GM13976 (cell line): ENCODE measurements at places on chromosomes 4 and X.

DNA sequence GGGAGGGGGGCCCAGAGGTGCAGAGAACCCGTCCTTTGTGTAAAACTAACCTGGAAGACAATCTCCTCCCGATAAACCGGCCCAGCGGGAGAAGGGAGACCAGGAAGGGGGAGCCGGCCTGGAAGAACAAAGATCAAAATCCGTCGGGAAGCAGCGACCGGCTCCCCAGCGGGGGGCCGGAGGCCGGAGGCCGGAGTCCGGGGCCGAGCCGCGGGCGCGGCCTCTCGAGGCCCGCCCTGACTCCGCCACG lies 552 bp downstream of the ZDHHC9 start:
- no peak for DNase-seq

GRCh38 chrX:20231598-20231997 lies 35.1 kb downstream of the RPS6KA3 start:
- DNase-seq, result no peak

GRCh38 chr4:24643774-24644520 lies 59.6 kb upstream of the DHX15 start:
- no peak for DNase-seq

GRCh38 chr4:169485086-169485485 lies 127.3 kb downstream of the NEK1 start:
- DNase-seq, result no peak

GRCh38 chrX:44958480-44958879 lies 85.5 kb downstream of the KDM6A start:
- DNase-seq, result no peak

DNA sequence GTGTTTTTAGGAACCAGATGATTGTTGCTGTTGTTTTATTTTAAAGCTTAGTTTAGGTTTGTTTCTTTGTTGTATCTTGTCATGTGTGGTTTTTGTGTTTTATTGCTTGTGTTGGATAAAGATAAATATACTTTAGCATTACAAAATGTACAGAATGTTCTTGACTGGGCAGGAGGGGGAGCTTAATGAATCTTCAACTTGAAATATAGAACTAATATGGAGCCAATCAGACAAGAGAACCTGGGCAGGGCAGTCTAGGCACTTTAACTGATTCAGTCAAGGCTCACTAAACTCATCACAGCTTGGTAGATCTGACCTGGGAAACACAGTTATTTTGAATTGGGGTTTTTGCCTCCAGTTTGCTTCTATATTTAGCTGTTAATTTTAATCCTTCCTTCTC lies 304.2 kb downstream of the ARHGAP24 start:
- DNase-seq, result no peak

- peak; percentile 86 for DNase-seq
Measured at GRCh38 chr4:183722731-183723560, 63.9 kb downstream of the TRAPPC11 start.

DNA sequence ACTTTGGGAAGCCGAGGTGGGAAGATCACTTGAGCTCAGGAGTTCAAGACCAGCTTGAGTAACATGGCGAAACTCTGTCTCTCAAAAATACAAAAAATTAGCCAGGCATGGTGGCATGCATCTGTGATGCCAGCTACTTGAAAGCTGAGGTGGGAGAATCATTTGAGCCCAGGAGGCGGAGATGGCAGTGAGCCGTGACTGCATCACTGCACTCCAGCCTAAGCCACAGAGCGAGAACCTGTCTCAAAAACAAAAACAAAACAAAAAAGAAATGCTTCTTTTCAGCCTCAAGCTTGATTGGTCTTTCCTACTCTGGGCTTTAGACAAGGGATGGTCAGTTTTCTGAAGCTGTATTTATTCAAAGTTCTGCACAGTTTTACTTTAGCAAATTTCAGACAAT lies 15.8 kb upstream of the DHRSX start:
- no peak for DNase-seq

GRCh38 chrX:29066516-29066915 lies 479.3 kb downstream of the IL1RAPL1 start:
- DNase-seq, result no peak

DNA sequence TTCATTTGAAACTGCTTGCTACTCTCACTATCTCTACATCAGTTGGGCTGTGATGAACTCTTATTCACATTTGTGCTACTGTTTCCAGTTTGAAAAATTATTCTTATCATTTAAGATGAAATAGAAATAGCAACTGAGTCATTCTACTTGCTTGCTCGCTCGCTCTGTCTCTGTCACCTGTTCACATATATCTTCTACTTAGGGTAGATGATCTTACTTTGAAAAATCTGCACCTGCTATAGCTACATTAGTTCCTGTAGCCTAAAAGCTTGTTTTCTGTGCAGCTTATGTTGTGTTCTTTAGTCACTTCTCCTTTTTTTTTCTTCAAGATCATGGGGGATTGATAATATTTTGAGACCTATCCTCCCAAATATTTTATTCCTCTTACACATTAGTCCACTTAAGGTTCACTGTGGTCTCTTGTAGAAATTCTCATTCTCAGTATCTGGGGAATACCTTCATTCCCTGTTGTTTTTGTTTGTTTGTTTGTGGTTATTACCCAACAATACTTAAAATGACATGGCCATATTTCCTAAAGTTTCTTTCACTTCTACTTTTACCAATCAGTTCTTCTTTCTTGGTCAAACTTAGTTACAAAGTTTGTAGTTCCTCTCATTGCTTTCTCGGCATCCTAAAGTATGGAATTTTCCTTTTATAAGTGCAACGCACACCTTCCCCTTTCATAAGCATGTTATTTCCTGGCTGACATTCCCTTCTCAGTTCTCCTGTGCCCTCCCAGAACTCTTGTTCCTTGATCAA lies 36.5 kb downstream of the CLCN5 start:
- no peak for DNase-seq

- DNase-seq, result no peak
Measured at GRCh38 chr4:38894322-38894982, 26.8 kb downstream of the FAM114A1 start.

DNA sequence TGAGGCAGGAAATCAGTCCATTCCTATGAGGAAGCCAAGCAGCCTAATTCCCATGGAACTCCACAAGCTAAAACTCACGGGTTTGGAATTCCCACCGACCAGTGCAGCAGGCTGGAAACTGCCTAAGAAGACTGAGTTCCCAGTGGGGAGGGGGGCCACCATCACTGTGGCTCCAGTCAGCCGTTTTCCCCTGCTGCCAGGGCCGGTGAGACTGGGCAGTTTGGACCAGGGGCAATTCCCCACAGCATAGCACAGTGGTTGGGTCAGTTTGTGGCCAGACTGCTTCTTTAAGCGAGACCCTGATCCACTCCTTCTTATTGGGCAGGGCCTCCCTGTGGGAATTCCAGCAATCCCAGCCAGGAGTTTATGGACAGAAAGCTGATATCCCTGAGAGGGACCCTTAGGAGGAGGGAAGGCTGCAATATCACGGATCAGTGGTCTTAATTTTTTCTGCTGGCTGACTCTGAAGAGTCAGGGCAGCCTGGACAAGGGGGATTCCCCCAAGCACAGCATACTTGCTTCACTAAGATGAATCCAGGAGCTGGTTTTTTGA lies 20.7 kb downstream of the PAGE5 start:
- DNase-seq, result no peak

DNA sequence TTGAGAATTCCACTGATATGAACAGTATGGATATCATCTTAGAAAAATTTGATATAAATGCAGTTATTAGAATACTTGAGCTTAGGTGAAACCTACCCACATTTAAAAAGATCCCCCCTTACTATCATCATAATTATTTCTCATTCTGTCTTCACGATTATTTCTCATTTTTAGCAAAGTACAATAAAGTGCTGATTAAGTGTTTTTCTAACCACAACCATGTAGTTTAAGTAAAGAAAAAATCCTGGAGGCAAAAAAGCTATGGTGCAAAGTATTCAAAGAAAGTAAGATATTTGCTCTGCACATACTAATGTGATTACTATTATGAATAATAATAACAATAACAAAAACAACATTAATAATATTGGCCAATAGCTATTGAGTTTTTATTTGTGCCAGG lies 365.6 kb upstream of the PCDH7 start:
- DNase-seq, result no peak

DNA sequence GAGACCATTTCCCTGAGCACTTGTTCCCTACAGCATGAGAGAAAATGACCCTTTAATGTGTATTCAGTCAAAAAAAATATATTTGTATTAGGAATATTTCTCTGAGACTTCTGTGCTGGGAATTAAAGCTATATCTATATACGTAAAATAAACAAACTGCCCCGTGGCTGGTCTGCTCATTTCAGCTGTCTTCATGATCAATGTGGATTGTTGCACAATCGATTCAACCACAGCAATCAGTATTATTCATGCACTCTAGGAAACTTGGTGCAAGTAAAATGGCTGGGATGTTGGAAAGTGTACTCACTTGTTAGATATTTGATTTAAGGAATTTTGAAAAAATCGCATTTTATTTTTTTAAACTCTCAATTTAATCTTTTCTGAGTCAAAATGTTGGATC lies 307.9 kb upstream of the ZFP42 start:
- DNase-seq, result no peak

DNA sequence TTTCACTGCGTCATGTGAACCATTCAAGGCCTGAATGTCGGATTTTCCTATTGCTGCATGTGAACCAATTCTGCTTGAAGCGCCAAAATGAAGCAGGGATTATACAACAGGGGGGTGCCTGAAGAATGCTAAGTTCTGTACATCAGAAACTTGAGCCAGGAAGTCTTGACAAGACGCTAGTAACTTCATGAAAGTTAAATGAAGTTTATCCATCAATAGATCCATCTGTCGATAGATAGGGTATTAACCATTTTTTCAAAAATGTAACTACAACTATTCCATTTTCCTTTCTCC lies 590 bp upstream of the NAF1 start:
- no peak for DNase-seq

- no peak for DNase-seq
Measured at GRCh38 chr4:147855571-147856009, 123.7 kb downstream of the ARHGAP10 start.

DNA sequence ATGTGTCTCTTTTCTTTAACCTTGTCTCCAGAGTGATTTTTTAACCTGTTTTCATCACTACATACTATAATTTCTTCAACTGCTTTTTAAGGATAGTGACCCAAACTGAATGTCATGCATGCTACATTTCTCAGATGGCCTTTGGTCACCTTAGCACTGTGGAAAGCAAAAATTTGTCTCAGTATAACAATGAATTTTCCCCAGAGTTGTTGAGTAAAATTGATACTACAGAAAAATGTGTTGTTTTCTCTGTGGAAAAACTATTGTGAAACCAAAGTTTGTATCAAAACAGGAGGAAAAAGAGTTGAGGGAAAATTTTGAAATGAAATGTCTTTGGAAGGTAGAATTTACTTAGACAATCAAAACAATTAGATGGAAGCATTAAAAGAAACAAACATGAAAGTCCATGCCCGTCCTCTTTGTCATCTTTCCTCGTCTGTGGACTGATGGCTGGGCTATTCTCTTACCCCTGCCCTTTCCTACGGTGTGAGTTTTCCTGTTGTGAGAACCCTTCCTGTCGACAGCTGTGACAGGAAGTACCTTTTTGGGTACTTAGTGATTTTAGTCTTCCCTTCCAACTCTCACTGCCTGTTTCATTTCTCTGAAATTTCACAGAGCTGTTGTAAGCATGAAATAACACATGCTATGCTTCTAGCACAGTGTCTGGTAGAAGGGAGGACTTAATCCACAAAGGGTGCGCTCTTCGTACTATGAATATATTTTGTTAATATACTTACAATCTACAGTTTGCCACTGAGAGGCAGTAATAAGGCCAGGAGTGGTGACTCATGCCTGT lies 50.8 kb downstream of the LRP2BP start:
- peak; percentile 46 for DNase-seq

DNA sequence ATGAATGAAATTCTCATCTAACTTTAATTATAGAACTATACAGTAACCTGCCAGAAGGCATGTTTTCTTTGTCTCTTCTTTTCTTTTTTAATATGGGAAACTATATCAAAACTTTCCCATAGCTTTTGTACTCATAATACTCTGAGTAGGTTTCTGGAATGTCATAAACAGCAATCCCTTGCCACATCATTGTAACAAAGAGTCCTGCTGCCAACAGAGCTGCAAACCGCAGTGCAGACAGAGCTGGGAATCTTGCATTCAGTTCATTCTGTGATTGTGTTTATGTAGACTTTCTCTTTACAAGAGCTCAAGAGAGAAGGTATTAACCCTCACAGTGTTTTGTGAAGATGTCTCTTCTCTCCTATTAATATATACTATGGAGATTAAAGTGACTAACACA lies 304.4 kb upstream of the SLIT2 start:
- no peak for DNase-seq

GRCh38 chrX:134171661-134172587 lies 65.1 kb upstream of the CCDC160 start:
- peak; percentile 12 for DNase-seq

DNA sequence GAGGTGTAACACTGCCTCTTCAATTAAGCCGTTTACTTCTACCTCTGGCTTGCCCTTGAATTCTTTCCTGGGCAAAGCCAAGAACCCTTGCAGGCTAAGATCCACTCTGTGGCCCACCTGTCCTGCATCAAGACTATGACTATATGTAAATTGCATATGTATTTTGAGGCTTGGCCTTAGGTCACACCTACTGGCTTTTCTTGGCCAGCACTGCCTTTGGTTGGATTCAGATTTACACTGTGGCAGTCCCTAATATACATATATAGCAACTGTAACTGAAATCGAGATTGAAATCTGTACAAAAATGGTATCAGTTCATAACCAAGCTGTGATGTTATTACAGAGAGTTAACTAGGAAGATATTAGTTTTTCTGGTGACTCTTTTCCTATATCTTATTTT lies 151.5 kb downstream of the CFAP47 start:
- no peak for DNase-seq

GRCh38 chrX:39167791-39168190 lies 366.5 kb downstream of the MID1IP1 start:
- no peak for DNase-seq

GRCh38 chr4:165248102-165248501 lies 40.7 kb downstream of the KLHL2 start:
- DNase-seq, result no peak

GRCh38 chrX:43964936-43965335 lies 8.3 kb downstream of the NDP start:
- DNase-seq, result no peak

DNA sequence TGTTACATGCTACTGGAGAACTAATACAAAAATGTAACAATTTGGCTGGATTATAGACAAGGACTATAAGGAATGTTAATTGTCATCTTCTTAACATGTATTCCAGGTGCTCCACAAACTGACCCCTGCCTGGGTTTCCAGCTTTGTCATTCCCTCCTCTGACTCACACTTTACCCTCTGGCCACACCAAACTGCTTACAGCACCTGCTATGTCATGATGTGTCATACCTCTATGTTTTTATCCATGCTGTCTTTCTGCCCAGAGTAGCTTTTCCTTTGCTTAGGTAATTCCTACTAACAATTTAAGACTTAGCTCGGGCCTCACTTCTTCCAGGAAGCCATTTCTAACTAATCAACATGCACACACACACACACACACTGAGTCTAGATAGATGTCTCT lies 14.0 kb upstream of the SHROOM4 start:
- DNase-seq, result no peak

GRCh38 chr4:182547435-182547834 lies 304.2 kb downstream of the TENM3 start:
- DNase-seq, result peak; percentile 41
